HCT116 (cell line): ENCODE measurements at places on chromosomes 6 and 20. TPM values are rescaled to one million over a fixed set of nuclear protein-coding genes. Genes with fewer than 3 reads are reported as not detected.

DNA sequence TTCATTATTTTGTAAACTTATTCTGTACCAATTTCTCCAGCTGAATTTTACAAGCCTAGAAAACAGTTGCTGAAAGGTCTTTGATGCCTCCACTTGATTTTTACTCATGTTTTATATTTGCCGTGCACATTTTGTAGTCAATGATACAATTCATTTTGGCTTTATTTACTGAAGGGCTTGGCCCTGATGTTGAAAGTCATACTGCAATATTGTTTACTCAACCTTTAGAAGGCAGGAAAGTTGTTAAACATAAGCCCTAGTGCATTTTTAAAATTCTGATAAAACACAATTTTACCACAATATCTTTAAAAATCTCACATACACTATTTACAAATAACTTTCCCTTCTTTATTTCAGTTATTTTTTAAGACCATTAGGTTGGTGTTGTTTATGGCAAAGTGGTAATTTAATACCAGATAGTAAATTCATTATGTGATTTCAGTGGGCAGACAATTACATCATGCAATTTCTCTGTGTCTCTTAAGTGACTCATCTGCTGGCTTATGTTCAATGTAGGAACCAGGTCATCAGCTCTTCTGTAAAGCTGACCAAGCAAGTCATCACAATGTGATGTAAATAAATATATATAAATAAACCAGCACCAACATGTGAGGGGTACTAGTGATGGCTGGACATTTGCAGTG is 121.1 kb upstream of the SLC35B3 start:
- DNase-seq: peak; percentile 16

- DNase-seq: no peak
Observed at GRCh38 chr6:106453756-106454367, 93.3 kb downstream of the CRYBG1 start.

DNA sequence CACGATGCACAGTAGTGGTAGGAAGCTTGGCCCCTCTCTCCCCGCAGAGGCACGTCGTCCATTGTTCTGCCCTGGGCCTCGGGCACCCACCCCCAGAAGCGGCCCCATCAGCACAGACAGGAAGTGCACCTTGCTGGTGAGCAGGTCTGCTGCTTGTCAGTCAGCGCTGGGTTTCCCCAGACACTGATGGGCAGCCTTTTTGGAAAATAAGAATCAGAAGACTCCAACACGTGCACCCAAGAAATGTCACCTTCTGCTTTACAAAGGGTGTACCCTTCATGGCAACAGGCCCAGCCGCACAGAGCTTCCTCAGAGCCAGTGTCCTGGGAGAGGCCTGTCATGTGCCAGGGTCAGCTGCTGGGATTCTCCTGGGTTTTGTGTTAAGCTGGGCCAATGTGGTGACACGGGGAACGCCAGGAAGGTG is 34.7 kb upstream of the IRF4 start:
- no peak for DNase-seq

- no peak for DNase-seq
Observed at GRCh38 chr20:16368645-16369292, 204.5 kb downstream of the KIF16B start.

DEFB121 gene
- not detected for total RNA-seq

DNA sequence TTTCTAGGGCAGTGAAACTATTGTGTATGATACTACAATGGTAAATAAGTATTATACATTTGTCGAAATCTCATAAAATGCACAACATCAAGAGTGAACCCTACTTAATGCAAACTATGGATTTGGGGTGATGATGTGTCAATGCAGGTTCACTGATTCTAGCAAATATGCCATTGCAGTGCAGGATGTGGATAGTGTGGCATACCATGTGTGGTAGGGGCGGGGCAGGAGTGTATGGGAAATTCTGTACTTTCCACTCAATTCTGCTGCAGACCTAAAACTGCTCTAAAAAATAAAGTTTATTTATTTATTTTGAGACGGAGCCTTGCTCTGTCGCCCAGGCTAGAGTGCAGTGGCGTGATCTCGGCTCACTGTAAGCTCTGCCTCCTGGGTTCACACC is 44.3 kb downstream of the ABHD12 start:
- no peak for DNase-seq
